ENCODE measurements at places on chromosomes 5 and 9.

DNA sequence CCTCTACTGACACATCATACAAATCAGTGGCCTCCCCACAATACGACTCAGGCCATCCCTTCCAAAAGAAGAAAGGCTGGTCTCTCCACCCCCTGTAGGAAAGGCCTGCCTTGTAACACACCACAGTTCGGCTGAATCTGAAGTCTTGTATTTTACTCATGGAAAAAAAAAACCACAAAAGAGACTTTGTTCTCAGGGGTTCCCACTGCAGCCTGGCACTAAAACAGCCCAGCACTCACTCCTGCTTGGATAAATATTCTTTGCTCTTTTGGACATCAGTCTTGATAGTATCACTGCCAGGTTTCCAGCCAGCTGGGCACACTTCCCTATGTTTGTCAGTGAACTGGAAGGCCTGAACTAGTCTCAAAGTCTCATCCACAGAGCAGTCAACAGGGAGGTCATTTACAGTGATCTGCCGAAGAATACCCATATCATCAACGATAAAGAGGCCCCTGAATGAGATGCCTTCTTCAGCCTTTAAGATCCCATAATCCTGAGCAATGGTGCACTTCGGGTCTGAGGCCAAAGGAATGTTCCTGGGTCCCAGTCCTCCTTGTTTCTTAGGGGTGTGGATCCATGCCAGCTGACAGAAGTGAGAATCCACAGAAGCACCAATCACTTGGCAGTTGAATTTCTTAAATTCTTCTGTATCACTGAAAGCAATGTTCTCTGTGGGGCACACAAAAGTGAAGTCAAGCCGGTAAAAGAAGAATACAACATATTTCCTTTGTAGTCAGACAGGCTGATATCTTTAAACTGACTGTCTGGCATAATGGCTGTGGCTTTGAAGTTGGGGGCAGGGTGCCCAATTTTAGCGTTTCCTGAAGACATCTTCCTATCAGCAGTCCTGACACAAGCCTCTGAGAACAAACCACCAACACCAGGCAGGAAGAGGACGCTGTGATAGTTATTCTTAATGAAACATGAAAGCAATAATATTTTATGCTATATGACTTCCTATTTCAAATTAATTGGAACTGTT, 198.1 kb downstream of the LURAP1L start:
- no peak for DNase-seq

GRCh38 chr5:31470608-31471007, 61.3 kb downstream of the DROSHA start:
- DNase-seq: no peak

GRCh38 chr5:143758750-143759149, 53.2 kb upstream of the HMHB1 start:
- DNase-seq: no peak

DNA sequence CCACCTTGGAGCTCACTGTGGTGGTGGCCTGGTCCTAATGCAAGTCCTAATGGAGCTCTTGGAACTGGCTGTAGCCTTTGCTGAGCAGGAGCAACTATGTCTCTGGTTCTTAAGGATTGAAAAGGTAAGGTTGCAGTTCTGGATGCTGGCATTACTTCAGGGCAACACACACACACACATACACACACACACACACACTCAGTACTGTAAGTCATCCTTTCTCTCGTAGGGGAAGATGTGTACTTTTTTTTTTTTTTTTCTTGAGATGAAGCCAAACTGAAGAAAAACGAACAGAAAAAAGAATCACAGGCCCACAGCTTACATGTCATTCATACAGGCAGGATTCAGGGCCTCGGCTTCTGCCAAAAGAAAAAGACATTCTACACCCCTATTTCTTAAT, 81.1 kb upstream of the RPS23 start:
- no peak for DNase-seq

DNA sequence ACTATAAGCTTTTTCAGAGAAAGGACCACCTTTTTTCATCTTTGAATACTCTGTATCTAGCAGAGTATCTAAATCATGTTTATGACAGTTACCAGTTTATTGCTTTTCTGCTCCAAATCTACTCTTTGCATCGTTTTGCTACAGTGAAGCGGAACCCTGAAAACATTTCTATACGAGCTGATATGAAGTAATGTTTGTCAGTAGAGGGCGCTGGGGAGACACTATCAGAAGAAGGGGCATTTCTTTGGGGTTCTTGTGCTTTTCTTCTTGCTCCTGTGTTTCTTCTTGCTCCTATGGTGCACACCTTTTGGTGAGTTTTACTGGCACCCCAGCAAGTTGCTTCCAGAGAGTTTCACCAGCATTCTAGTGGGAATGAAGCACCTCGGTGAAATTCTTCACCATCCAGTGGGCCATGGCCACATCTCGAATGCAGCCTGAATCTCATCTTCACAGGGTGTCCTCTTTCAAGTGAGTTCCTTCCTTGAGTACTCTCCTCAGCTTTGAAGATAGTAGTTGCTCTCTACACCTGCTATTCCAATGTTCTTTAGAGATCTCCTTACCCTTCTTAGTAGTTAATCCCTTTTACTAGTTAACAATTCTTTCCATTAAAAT, 98.4 kb downstream of the FGF1 start:
- no peak for DNase-seq

GRCh38 chr5:58763390-58763789, 180.5 kb downstream of the RAB3C start:
- DNase-seq: no peak

GRCh38 chr5:84881737-84882136, 497.1 kb upstream of the EDIL3 start:
- no peak for DNase-seq

GRCh38 chr9:20379804-20380225, 242.5 kb downstream of the MLLT3 start:
- DNase-seq: no peak

DNA sequence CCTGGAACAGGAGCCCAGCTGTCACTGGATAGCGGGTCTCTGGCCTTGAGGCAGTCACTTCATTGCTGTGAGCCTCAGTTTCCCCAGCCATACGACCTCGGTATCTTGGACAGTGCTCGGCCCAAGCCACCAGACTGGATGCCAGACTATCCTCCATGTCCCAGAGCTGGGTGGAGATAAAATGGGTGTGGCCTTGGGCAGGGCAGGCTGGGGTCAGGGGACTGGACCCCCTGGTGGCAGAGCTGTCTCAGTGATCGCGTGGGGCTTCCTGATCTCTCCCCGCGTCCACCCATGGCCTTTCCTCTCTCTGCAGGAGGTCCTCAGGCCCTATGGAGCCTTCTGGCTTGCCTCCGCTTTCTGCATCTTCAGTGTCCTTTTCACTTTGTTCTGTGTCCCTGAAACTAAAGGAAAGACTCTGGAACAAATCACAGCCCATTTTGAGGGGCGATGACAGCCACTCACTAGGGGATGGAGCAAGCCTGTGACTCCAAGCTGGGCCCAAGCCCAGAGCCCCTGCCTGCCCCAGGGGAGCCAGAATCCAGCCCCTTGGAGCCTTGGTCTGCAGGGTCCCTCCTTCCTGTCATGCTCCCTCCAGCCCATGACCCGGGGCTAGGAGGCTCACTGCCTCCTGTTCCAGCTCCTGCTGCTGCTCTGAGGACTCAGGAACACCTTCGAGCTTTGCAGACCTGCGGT, 10.0 kb downstream of the SLC2A8 start:
- DNase-seq: no peak

GRCh38 chr9:12753931-12754330, 20.9 kb upstream of the LURAP1L start:
- DNase-seq: no peak
